Activated CD4-positive, alpha-beta T cell treated with anti-CD3 and anti-CD28 coated beads, Interleukin-2, amount 50 U/mL, for 1 hour (primary cell): ENCODE measurements at places on chromosomes 6 and 20.

GRCh38 chr20:48697845-48698491 is 129.8 kb downstream of the PREX1 start:
- no peak for DNase-seq

DNA sequence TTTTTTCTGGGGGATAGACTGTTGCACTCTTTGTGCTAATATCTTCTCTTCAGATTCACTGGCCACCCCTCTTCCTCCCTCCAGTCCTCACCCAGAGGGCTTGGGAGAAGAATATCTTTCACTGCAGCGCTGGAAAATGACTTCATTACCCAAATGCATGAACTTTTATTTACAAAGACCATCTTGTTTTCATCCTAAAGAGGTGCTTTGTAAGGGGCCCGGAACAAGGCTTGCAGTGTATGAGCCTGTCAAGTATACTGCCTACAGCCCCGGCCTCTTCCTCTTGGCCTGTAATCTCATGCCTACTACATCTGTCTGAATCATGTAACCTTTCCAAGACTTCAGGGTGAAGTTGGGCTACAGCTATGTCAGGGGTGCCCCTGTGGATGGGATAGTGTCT is 554 bp upstream of the LAMA4 start:
- no peak for DNase-seq

- no peak for DNase-seq
Observed at GRCh38 chr20:20261159-20261558, 106.7 kb upstream of the INSM1 start.

- no peak for DNase-seq
Observed at GRCh38 chr20:20462185-20462584, 94.3 kb downstream of the INSM1 start.

DNA sequence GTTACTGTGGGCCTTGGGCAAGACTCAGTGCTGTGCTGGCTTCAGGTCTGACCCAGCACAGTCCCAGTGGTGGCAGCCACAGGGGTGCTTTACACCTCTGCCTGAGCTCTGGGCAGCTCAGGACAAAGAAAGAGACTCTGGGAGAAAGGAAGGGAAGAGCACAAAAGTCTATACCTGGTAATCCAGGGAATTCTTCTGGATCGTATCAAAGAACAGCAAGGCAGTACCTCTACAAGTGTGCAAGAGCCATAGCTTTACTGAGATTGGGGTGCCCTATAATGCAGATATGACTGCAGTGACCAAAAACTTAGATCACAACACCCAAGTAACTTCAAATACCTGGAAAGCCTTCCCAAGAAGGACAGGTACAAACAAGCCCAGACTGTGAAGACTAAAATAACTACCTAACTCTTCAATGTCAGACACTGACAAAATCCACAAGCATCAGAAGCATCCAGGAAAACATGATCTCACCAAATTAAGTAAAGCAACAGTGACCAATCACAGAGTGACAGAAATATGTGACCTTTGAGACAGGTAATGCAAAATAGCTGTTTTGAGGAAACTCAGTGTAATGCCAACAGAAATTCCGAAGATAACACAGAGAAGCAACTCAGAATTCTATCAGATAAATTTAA is 47.9 kb upstream of the LIN28B start:
- DNase-seq: no peak

GRCh38 chr6:165862813-165863212 is 199.8 kb upstream of the PDE10A start:
- DNase-seq: no peak

DNA sequence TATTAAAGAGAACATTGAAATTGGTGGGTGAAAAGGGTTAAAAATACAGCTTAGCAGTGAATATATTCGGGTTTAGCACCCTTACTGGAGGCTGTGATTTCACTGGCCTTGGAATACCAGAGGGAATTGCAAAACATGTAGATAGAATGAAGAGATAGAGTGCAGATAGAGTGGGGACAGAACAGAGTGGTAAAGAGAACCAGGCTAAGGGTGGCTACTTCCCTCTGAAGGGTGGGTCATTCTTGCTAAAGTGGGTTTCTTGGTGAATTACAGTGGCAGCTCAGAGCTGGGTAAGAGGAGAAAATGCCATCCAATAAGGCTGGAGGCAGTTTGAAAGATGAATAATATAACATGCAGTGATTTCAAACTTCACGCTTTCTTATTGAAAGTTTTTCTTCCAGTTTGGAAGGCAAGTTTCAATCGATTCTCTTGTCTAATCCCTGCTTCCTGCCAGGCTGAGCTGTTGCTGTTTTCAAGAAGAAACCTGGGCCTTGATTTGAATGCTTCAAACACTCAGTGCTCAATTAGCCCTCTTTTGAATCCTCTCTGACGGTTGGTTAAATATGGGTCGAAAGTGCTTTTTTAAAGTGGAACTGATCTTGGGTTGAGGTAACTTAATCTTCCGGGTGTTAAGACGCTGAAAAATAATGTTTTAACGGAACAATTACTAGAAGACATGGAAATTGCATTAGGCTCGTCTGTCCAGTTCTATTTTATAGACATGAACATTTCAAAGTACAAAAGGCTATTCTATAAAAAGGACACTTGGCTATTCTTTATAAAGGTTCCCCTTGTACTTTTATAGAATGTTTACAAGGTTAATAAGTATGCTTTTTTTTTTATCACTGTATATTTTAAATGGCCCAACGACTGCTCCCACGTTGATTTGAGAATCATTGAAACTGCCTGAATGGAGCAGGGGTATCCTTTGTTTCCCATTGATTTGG is 203.3 kb downstream of the BCAS1 start:
- no peak for DNase-seq

DNA sequence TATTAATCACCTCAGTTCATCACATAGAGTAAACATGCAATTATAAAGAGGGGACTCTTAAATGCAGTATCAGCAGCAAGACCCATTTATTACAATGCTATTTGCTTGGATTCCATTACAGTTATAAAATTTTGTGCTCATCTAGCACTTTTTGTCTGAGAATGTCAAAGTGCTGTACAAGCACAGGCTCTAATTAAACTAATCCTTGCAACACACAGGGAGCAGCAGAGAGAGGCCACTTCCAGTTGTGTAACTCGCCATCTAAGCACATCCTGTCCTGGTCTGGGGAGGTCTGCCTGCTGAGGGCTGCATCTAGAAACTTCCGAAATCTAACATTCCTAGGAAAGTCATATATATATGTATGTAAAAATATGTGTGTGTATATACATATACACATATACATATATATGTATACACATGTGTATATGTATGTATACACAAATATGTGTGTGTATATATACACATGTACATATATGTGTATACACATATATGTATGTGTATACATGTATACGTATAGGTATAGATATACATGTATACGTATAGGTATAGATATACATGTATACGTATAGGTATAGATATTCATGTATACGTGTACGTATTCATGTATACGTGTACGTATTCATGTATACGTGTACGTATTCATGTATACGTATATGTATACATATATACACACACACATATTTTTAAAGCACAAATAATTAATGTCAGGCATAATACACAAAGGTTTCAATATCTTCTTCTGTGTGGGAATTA is 136.4 kb upstream of the JARID2 start:
- DNase-seq: no peak

DNA sequence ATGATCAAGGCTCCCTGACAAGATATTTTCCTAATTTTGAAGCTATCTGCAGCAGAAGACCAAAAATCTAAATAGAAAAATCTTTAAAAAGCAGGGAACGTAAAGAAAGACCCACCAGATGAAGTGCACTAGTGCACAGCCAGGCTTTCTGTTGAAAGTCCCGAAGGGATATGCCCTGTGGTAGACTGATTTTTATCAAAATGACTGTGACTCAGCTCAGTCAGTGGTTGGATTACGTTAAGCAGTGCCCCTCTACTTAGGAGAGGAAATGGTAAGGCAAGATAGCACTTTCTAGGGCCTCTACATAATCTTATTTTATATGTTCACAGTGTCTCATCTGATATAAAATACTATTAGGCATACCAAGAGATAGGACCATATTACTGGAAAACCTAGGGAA is 123.4 kb upstream of the RAB32 start:
- DNase-seq: no peak

GRCh38 chr6:166803471-166803870 is 152.9 kb downstream of the RNASET2 start:
- DNase-seq: no peak

DNA sequence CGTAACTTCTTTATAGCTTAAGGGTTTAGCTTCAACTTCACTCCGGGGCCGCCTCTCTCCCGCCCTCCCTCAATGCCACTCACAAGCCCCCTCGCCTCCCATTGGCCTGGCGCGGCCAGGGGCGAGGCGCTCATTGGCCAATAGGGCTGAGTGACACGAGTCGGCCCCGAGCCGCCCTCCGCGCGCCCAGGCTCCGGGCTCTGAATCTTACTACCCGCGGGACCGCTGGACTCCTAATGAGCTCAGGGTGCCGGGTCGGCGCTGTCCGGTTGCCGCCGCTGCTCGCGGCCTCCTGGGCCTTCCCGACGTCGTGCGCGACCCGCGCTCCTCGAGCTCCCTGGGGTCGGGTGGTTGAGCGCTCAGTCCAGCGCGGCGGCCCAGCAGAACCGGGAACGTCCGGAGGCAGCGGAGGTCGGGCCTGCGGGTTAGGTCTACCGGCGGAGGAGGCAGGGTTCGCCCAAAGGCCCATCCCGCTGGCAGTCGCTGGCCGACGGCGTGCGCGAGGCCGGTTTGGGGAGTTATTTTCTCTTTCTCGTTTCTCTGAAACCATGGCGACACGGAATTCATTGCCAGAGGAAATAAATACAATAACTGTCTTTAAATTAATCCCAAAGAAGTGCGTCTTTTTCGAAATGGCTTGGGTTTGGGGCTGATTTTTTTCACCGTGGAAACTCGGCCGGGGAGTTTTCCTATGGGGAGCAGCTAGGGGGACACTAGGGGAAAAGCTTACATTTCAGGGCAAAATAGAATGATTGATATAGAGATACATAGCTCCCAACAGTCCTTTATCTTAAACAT is at the start of gene SIM1:
SIM1 (minus strand) TSS at position 19 of the 798 bp plus-strand sequence. CDS start 1,453 bp downstream, outside the sequence.
- DNase-seq: no peak

GRCh38 chr6:24689964-24690363 is 23.1 kb downstream of the ACOT13 start:
- DNase-seq: no peak
